Fibroblast of skin of abdomen (primary cell): ENCODE measurements at places on chromosomes 6 and 20.
A peak's percentile ranks its signal among the peaks of the same experiment; 100 is the strongest.

DNA sequence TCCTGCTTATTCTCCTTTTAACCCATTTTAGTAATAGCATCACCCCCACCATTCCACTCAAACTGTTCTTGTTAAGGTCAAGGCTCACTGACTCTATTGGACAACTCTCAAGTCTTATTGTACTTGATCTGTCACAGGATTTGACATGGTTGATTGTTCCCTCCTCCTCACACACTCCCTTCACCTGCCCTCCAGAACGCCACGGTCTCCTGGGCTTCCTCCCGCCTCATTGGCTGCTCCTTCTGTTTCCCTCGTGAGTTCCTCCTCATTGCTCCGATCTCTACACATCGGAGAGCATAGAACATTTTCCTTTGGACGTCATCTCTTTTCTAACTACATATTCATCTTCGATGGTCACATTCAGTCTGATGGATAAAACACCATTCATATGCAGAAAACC lies 55.1 kb downstream of the STMND1 start:
- DNase-seq: no peak

GRCh38 chr6:89068695-89069094 lies 11.9 kb upstream of the PNRC1 start:
- no peak for DNase-seq

DNA sequence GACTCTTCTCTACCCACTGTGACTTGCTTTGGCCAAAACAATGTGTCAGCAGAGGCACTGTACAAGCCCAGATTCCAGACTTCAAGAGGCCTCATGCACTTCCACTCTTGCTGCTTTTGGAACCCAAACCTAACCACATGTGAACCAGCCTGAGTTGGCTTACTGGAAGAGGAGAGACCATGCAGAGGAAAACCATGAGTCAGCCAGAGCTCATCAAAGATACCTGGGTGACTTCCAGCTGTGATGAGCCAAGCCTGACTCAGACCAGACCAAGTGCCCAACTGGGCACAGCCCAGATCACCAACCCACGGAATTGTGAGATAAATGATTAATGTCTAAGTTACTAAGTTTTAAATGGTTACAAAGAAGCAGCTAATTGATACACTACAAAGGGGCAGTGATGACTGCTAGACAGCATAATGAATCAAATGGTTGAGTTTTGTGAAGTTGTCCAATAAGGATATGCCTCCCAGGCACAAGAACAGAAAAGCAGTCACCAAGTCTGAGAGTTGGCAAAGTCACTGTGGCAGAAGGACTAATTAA lies 16.2 kb upstream of the BEND6 start:
- DNase-seq: peak; percentile 99

DNA sequence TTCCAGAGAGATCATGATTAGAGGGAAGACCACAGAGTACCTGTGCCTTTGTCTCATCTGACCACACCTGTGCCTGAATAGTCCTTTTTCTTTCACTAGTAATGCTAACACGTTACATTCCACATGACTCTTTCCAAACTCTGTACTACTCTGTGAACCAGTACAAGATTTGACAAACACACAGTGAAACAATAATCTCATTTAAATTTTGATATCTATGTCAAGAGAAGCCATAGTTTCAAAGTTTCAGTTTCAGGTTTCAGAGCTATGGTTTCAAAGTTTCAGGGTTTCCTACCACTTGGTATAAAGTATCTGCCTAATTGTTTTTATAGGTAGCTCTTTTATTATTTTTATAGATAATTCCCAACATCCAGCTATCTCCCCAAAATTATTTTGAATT lies 62.0 kb upstream of the PHACTR2 start:
- no peak for DNase-seq

DNA sequence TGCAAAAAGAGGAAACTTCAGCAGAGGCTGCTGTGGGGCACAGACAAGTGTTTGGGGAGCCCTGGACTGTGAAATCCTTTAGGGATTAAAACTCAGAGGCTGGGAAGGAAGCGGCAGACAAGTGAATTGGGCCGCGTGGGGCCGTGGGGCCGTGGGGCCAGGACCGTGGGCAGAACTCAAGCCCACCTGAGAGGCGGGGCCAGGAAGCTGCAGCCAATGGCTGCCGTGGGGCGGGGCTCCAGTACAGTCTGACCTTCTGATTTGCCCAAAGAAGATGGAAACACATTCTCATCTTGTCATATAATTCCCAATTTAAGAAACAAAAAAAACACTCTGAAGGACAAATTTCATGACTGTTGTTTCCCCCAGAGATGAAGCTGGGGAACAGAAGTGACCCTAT lies 55.4 kb downstream of the ANKRD60 start:
- no peak for DNase-seq

GRCh38 chr6:166782520-166782919 lies 155.5 kb upstream of the RPS6KA2 start:
- no peak for DNase-seq

- no peak for DNase-seq
Measured at GRCh38 chr6:106077170-106077569, 9.0 kb upstream of the PRDM1 start.

DNA sequence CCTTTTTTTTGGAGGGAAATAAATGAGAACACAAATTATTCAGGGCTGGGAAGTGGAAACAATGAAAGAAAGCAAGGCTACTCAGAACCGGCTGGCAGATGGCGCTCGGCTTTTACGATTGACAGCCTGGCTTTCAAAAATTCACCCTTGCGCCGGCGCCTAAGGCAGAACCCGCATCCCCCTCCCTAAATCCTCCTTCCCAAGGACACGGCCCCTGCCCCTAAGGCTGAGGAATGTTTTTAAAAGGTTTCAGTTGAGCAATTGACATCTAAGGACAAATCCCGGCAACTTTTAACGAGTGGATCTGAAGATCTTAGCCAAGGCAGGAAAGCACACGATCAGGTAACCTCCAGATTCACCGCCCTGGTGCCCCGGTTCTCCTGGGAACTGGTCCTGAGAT lies 16.3 kb downstream of the GNAS start:
- DNase-seq: no peak

GRCh38 chr6:63814459-63814858 lies 178.9 kb downstream of the PHF3 start:
- no peak for DNase-seq

DNA sequence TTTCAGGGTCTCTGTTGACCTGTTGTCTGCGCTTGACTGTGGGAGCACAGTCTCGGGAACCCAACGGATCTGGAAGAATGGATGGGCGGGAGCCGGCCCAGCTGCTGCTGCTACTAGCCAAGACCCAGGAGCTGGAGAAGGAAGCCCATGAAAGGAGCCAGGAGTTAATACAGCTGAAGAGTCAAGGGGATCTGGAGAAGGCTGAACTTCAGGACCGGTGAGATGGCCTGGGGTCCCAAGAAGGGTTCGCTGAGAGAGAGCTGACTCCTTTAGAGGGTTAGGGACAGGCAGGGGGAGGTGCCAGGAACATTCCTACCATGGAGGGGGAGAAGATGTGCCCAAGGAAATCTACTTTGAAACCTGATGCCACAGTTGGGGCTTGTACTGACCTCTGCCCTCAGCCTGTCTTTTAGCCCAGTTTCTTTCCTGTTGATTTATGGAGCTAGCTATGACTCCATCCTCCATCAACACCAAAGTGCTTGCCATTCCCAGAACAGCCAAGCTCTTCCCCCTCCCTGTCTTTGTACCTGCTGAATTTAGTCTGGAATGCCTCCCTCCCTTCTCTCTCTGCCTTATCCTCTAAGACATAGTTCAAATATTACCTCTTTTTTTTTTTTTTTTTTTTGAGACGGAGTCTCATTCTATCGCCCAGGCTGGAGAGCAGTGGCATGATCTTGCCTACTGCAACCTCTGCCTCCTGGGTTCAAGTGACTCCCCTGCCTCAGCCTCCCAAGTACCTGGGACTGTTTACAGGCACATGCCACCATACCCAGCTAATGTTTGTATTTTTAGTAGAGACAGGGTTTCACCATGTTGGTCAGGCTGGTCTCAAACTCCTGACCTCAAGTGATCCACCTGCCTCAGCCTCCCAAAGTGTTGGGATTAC lies 12.2 kb downstream of the CEP250 start:
- DNase-seq: peak; percentile 63

- DNase-seq: no peak
Measured at GRCh38 chr6:84597238-84597875, 167.0 kb downstream of the TBX18 start.

DNA sequence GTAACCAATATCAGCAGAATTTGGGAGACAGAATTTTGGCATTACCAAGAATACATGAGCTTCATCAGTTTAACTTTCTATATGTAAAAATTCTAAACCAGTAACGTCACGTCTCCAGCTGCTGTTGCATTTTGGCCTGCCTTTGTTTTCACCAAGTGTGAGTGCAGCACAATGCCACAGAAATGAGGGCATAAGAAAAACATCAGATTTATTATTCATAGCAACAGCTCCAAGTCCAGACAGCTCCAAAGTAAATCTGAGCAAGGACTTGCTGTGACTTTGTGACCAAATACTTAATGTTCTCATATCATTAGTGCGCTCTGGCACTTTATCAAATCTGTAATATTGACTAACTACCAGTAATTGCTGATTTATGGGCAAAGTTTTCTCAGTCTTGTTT lies 11.0 kb upstream of the FBXL4 start:
- DNase-seq: no peak

DNA sequence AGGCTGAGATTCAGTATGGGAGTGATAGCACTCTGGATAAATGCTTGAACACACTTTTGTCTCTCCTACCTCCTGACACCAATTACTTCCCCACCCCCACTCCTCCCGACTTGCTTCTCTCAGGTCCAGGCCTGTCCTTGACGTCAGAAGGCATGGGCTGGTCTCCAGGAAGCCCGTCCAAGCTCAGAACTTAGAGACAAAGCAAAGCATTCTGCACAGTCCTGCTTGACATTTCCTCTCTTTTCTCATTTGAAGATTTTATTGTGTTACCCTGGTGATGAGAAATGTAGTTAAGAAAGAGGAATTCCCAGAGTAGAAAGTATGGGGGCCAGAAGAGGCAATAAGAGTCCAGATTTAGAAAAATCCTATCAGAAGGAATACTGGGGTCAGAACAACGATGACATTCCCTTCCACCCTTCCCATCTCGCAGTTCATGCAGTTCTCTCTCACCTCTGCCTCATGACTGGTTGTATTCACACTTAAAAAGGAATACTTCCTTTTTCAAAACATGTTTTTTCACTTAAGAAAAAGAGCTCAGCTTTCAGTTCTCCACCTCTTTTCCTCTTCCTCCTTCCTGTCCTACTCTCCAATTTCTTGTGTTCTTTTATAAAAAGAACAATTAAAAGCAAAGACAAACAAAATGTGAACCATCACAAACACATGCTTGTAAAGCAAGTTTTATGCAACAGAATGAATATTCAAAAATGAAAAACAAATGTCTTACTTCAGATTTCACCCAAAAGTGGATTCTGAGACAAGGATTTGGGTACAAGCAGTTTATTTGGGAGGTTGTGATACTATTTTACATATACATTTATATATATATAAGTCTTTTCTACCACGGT lies 18.5 kb upstream of the FAM184A start:
- no peak for DNase-seq

DNA sequence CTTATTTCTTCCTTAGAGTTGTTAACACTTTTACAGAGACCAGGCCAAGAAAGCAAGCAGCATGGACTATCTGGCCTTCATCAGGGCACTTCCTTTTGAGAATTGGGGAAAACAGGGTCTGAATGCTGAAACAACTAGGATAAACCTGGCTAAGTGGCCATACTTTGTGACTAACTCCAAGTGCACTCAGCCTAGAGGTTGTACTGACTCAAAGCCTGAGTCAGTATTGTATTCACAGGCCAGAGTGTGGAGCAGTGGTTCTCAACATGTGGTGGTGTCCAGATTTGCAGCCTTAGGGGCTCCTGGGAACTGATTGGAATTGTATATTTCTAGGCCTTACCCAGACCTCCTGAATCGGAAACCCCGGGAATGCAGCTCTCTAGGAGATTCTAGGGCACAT lies 20.1 kb downstream of the SEC23B start:
- peak; percentile 16 for DNase-seq

DNA sequence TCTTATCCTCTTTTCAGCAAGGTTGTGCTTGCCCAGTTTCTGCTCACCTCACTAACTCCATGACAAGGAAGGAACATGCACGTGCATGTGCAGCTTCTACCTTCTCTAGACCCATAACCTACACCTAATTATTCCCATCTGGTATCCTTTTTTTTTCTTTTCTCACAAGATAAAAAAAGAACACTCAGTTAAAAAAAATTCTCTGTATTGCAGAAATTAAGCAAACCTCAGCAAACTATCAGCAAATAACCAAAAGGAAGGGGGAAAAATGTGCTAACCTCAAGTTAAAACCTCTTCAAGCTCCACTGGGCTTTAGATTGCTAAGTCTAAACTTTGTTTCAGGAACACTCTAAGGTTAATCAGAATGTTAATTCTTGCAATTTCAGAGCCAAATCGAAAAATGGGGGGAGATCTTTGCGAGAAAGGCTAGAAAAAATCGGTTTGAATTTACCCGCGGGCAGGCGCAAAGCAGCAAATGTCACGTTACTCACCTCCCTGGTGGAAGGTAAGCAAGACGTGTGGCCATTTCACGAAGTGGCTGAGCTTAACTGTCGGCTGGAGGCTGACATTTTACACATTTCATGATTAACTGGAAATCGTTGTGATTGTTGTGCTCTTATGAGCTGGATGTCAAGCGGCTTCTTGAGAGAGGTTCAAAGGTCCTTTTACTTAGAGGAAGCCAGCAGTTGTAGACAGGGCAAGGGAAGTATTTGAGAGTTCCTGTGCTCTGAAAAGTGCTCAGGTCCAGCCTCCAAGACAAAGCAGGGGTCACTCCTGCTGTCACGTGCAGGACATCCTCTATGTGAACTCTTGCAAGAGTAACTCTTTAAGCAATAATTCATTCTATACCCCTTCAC lies 19.1 kb downstream of the TFAP2B start:
- no peak for DNase-seq

GRCh38 chr6:137767911-137768690 lies 99.0 kb upstream of the TNFAIP3 start:
- DNase-seq: peak; percentile 55

- no peak for DNase-seq
Measured at GRCh38 chr6:3710403-3710802, 41.1 kb downstream of the PXDC1 start.

DNA sequence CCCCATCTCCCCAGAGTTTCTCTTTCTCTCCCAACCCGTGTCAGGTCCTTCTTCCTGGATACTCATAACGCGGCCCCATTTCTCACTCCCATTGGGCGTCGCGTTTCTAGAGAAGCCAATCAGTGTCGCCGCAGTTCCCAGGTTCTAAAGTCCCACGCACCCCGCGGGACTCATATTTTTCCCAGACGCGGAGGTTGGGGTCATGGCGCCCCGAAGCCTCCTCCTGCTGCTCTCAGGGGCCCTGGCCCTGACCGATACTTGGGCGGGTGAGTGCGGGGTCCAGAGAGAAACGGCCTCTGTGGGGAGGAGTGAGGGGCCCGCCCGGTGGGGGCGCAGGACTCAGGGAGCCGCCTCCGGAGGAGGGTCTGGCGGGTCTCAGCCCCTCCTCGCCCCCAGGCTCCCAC lies at the start of gene HLA-F:
TSS of gene HLA-F (plus strand) at position 173 of the 404 bp plus-strand sequence. CDS start at position 203, 30 bp downstream.
- peak; percentile 68 for DNase-seq

GRCh38 chr6:40179496-40179895 lies 245.2 kb upstream of the MOCS1 start:
- DNase-seq: no peak
